Thymus (tissue), 14 donors: ENCODE measurements at places on chromosomes 1 and 21.

- DNase-seq: no peak
These were observed 1087.5 kb downstream of the KCNT2 start for GRCh38 chr1:195520757-195521156.

DNA sequence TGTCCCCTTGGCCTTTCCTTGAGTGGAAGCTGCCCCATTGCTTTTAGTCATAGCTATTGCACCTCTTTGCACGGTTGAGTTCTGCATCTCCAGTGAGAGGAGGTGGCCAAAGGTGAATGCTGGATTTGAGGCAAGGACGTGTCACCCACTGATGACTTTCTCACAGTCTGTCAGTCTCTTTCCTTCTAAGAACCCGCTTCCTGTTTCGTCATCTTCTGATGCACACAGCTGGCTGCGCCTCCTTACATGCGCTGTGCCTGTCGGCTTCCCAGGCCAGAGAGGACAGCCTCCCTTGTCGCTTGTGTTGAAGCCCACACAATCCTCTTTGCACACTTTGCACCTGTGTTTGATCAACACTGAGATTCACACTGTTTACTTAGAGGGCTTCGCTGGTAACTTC is 41.8 kb upstream of the PWP2 start:
- peak; percentile 79 for DNase-seq

- no peak for DNase-seq
These were observed 35.3 kb upstream of the FCER1A start for GRCh38 chr1:159266832-159267231.

DNA sequence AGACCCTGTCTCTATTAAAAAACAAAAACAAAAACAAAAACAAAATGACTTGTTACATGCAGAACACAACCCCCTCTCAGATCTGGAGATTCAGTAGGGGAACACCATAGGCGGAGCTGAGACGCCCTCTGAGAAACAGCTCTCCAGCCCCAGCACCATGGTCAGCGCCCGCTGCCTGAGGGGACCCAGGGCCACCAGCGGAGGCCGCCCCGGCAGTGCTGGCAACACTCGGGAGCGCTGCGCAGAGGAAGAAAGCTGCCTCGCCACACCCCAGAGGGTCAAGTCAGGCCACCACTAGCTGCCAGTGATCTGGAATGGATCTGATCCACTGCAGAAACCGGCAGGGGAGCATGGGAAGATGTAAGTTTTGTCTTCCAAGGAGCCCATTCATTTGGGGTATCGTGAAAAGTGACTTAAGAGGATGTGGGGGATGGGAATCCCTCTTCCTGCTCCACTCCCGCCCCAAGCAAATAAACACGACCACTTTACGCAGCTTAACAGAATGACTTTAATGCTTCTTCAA is 3.1 kb downstream of the ACTA1 start:
- DNase-seq: no peak
